Stimulated activated CD8-positive, alpha-beta memory T cell treated with anti-CD3 and anti-CD28 coated beads, Interleukin-7, amount 100 ng/mL, for 1 hour (primary cell): ENCODE measurements at places on chromosomes 5 and 9.

- DNase-seq: no peak
These were observed 50.7 kb upstream of the C6 start for GRCh38 chr5:41264019-41264418.

DNA sequence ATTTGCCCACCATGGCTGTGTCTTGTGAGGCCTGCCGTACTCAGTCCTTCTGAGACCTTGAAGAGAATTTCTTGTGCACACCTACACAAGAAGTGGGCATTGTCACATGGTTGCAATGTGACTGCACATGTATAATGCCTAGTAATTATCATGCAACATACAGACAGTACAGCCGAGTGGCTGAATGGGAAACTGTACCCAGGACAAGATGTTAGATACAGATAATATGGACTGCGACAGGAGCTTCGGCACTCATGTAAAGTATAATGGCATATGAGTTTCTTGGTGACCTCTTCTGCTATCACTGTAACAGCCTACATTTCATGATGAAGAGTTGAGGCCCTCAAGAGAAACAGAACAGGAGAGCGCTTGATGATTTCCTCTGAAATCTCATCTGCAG, 4.8 kb upstream of the PRKACG start:
- DNase-seq: no peak

GRCh38 chr5:67360047-67360446, 163.4 kb upstream of the CD180 start:
- no peak for DNase-seq

GRCh38 chr9:98568909-98569469, 139.7 kb downstream of the GABBR2 start:
- DNase-seq: no peak

- peak; percentile 16 for DNase-seq
These were observed 5.9 kb upstream of the FOXD1 start for GRCh38 chr5:73454379-73455036.
